ENCODE measurements at places on chromosomes 7 and 10.

DNA sequence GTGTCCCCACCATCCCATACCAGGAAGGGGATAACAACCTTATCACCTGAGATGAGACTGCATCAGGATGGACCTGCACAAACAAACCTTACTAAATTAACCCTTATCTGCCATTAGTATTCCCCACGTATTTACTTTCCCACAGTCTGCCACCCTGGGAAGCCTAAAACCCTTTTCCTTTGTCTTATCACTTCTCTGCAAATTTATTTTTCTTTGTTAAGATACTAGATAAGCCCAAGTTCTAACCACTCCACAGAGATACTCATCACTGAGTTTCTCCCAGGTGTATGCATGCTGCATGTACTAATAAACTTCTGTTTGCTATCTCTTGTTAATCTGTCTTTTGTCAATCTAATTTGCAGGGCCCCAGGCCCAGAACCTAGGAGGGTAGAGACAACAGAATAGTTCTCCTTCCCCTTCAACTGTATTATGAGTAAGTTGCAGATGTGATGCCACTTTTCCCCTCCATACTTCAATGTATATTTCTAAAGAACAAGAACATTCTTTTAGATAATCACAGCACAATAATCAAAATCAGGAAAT, 66.0 kb downstream of the ELMO1 start:
- DNase-seq, result no peak

GRCh38 chr7:94615666-94616065, 40.3 kb downstream of the SGCE start:
- DNase-seq, result no peak

DNA sequence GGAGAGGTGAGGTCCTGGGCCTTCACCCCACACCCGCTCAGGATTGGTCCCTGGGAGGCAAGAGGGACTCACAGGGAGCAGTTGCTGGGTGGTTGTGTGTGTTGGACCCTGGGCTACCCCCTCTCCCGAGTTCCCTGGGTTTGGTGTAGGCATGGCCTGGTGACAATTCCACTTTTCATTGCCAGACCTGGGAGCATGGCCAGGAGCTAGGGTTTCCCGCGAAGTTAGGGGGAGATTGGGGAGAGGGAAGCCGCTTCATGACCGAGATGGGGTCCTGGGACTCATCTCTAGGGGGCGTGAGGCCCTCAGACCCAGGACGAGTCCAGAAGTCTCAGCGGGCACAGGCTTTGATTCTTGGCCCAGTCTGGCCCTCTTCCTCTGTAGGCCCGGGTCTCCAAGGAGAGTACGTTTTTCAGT, 606 bp downstream of the PALD1 start:
- DNase-seq, result no peak

GRCh38 chr7:116259871-116260440, 49.6 kb downstream of the TES start:
- DNase-seq, result no peak

GRCh38 chr7:72268796-72269195, 143.3 kb downstream of the CALN1 start:
- DNase-seq, result no peak

- DNase-seq, result no peak
Measured at GRCh38 chr10:3850999-3851937, 66.3 kb upstream of the KLF6 start.

DNA sequence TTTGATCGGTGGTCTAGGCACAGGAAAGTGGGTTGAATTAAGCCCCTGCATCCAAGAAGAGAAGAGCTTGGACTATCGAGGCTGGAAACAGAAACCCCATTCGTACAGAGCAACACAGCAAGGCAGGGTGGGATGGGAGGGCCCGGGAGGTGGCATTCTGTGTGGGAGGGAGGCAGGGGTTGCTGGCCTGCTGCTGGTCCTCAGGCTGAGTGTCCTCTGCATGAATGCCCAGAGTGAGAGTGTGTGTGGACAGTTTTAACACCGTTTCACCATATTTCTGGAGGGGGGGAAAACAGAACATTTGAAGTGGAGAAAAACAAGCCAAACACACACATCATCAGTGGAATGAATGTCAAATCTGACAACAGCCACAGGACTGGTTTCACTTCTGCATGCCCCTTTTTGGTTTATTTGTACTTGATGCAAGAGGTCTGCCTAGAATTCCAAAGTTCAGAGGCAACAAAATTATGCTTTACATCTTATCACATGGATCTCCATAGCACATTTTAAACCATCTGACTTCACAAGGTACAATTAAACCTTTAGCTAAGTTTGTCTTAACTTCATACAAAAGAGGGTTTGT, 11.1 kb upstream of the ENO4 start:
- no peak for DNase-seq

- DNase-seq, result no peak
Measured at GRCh38 chr7:142871260-142872105, 14.1 kb downstream of the TRPV6 start.

GRCh38 chr7:15463801-15464666, 97.8 kb downstream of the AGMO start:
- DNase-seq, result no peak

DNA sequence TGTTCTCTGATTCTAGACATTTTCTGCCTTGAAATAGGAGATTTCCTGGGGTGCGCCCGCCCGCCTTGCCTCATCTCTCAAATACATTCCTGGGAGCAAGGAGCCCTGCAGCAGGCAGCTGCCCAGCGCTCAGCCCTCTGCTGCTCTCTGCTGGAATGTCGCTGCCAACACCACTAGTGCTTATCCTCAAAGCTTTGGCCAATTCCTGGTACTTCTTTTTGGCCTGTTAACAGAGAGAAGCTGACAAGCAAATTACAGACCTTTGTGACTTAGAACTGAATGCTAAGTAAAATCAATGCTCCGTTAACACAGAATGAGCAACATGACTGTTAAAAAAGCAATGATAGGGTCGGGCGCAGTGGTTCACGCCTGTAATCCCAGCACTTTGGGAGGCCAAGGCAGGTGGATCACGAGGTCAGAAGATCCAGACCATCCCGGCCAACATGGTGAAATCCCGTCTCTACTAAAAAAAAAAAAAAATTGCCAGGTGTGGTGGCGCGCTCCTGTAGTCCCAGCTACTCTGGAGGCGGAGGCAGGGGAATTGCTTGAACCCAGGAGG, 41.9 kb upstream of the SYPL1 start:
- peak; percentile 45 for DNase-seq

All from NCI-H2081 treated with DMSO at 0.1 percent for 48 hours (cell line).